Fibroblast of villous mesenchyme (primary cell): ENCODE measurements at places on chromosomes 13 and 19. TPM values are rescaled to one million over a fixed set of nuclear protein-coding genes. Genes with fewer than 3 reads are reported as not detected.

- DNase-seq, result no peak
Observed at GRCh38 chr13:105144020-105144419, 1391.4 kb downstream of the EFNB2 start.

DNA sequence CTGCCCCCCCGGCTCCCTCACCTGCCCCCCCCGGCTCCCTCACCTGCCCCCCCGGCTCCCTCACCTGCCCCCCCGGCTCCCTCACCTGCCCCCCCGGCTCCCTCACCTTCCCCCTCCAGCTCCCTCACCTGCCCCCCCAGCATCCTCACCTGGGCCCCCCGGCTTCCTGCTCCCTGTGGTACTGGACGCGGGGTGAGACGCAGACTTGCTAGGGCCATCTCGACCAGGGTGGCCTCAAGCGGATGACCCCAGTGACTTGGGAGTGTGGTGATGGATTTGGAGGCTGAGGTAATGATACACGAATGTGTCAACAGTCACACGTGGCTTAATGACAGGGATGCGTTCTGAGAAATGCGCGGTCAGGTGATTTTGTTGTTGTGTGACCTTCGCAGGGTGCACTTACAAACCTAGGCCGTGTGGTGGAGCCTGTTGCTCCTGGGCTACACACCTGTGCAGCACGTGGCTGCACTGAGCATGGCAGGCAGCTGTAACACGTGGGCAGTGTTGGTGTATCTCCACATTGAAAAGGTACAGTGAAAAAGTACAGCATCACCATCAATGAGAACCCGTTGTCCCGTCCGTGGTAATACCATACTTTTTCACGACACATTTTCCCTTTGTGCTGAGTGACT, 197.8 kb downstream of the TEX29 start:
- DNase-seq, result no peak

- DNase-seq, result no peak
Observed at GRCh38 chr13:95749545-95749944, 72.6 kb downstream of the DNAJC3 start.

DNA sequence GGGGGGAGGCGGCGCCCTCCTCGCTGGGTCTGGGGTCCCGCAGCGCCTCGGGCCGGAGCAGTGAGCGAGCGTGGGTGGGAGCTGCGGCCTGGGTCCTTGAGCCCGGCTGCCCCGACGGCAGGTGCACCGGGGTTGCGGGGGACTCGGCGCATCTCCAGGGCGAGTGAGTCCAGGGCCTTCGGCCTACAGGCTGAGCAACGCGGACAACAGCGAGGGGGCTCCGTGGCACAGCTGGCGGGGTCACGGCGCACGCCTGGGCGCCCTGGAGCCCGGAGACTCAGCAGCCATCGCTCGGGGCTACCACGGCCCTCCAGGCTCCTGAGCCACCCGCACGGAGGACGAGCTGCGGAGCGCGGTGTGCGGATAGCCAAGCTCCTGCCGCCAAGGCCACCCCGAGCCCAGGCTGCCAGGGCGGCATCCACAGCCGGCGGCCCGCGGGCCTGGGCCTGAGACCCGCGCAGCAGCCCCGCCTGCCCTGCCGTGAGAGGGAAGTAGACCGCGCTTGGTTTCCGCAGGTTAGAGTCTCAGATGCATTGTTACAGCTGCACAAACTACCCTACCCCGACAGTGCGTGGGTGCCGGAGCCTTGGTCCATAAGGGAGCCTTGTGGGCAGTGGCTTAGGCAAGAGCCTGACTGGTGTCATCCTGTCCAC, 253.9 kb upstream of the SGCG start:
- no peak for DNase-seq

DNA sequence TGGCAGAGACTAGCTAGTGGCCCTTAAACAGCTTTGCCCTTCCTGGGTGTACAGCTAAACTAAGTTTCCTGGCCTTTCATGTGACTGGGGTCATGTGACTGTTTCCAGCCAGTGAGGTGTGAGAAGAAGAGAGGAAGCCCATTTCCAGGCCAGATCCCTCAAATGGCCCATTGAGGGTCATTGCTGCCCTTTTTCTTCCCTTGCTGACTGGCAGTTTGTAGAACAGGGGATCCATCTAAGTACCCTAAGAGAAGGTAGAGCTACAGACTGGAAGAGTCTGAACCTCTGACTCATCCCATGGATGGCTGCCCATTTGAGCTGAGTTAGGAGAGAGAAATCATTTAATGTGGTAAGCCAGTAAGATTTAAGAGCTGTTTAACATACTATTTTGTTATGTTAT, 2.8 kb downstream of the SWSAP1 start:
- DNase-seq, result peak; percentile 85

- peak; percentile 37 for DNase-seq
Observed at GRCh38 chr13:39417643-39418042, 185.3 kb downstream of the LHFPL6 start.

- DNase-seq, result peak; percentile 75
Observed at GRCh38 chr13:25319771-25320170, 18.3 kb downstream of the NUP58 start.

- DNase-seq, result no peak
Observed at GRCh38 chr13:50370303-50370950, 355.2 kb downstream of the KCNRG start.

DNA sequence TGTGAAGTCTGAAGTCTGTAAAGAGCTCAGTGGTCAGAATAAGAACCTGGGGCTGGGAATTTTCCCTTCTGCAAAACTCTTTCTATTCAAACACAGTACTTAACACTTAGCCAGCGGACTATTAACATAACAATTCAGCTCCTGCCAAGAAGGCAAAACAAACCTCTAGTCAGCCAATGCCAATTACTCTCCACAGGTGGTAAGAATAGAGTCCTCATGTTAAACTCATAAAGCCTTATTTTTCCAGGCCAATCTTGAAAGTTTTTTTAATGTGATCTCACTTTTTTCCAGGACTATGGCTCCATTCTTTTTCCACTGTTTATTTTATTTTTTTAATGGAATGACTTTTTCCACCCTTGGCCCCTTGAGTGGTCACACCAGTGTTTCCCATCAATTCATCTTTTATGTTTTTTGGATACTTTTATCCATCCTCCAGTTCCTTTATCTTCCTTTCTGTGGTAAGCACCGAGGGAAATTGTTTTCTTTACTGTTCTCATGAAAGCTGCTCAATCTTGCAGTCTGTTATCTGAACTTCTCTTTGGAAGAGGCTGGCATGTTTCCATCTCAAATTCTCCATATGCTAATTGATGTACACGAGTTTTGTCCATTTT, 217.3 kb downstream of the LHFPL6 start:
- DNase-seq, result no peak

GRCh38 chr19:23665651-23666410, 21.2 kb downstream of the ZNF675 start:
- DNase-seq, result no peak

- peak; percentile 50 for DNase-seq
Observed at GRCh38 chr13:51663973-51664957, 80.0 kb downstream of the WDFY2 start.

- peak; percentile 99 for DNase-seq
Observed at GRCh38 chr19:58558623-58559274, 338 bp upstream of the UBE2M start.

DNA sequence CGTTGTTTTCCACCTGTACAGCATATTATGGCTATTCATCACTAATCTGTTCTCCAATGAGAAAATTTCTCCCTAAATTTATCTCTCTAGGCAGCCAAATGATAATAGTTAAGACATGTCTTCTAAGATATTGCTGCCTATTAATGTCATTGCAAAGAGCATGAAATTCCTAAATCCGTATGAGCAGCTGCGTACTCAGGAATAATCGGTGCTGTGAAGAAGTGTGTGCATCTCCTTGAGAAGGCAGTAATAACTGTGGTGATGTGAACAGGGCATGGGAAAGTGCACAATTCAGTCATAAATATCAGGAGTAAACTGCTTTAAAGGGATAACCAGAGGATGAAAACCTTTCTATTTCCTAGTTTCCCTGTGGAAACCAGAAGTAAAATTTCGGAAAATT, 112.2 kb downstream of the SLITRK5 start:
- no peak for DNase-seq

DNA sequence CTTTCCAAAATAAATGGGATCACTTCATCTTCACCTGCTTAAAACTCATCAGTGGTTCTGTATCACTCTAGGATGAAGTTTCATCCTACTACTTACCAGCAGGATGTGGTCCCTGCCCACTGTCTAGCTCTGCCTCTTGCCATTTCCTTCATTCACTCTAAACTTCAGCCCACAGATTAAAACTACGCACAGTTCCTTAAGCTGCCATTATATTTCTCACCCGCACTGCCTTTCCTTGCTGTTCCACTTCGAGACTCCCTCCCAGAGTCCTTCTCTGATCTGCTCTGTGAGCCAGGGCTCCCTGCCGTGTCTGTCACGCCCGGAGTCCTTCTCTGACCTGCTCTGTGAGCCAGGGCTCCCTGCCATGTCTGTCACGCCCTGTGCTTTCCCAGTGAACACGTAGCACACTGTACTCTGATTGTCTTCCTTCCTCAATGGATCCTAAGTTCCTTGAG, 52.0 kb upstream of the NPAS1 start:
- DNase-seq, result no peak

DNA sequence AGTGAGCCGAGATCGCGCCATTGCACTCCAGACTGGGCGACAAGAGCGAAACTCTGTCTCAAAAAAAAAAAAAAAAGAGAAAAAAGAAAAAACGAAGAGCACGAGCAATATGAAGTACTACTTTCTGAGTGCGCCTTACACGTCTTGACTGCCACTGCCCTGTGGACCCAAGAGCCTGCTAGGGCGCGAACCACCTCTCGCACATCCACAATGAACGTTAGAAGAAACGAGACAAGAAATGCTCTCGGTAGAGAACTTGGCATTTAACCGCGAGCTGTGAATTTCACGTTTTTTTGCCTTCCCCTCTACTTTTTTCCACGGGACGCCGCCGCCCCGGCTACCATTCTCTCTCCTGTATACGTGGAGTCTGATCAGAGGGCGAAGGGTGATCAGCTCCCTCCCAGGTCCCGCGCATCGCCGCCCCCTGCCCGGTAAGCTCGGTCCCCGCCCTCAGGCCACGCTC, 454 bp downstream of the TIMM44 start:
- DNase-seq, result peak; percentile 25

DNA sequence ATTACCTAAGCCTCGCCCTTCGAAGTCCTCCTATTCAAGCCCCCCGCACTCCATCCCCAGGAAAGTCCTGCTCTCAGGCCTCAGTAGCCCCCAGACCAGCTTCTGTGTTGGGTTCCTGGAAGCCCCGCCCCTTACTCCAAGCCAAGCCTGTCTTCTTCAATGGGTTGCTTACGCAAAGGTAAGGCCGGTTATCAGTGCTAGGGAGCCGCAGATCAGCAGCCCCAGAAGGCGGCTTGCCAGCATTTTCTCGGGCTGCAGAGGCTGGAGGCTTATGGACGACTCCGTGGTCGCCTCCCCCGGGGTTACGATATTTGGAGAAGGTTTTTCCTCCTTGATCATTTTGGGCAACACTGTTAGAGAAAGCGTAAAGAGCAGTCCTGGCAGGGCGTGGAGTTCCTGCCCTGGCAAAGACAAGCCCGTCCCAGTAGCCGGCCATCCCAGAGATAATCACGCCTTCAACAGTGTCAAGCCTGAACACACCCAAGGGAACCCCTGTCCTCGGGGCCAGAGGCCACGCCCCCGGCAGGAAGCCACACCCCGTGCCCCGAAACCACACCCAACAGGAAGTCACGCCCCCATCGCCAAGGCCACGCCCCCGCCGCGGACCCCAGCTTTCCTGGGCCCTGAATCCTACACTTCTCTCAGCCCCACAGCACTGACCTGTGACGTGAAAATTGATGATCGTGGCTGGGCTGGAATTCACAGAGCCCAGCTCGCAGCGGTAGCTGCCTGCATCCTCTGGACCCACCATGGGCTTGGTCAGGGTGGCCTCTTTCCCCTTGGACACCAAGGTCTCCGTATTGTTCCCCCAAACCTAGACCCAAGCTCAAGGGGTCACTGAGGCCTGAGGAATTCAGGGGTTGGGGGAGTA, 954 bp upstream of the RASIP1 start:
- DNase-seq, result no peak

- no peak for DNase-seq
Observed at GRCh38 chr13:35485424-35485823, 8.9 kb upstream of the MAB21L1 start.

GRCh38 chr13:73325723-73326558, 267.1 kb downstream of the KLF5 start:
- DNase-seq, result no peak

DNA sequence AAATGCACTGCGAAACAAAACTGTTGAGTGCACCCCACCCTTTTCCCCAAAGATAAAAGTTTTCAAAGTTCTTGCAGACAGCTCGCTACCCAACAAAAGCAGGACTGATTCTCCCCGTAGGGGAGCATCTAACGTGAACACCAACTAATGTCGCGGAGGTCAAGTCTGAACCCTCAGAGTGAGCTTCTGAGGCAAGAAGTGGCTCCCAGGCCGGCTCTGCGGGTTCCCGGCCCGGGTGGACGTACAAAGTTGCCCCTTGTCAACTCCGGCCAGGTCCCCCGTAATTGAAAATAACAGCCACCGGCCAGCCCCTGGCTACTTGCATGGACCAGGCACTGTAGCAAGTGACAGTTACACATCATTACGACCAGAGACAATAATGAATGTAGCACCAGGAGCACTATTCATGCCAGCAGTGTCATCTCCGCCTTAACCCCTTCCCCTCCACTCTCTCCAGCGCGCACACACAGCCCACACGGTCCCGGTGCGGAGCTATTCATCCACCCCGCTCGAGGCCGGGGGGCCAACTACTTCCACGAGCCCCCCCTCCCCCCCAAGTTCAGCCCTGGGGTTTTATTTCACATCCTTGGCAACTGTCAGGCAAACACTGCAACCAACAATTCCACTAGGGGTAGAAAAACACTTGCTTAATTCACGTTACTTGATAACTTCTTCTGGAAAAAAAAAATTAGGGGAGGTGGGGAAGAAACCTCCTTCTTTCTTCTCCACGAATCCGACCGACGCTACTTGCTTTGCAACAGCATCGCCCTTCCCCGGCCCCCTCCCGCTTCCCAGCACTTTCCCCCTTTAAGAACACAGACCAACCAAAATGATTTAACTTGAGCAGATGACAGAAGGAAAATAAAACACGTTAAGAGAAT, 1.2 kb downstream of the KLF12 start:
- DNase-seq, result peak; percentile 18

GRCh38 chr13:111559612-111560403, 239.4 kb downstream of the TEX29 start:
- no peak for DNase-seq

KLHL1 gene
- total RNA-seq, result not detected in 2 replicates

ZNF763 gene
- 0.32 and 0.86 TPM in 2 replicates for total RNA-seq

NHLRC3 gene
- 17.7 and 19.9 TPM in 2 replicates for total RNA-seq

PLPPR3 gene
- total RNA-seq, result under 0.01 and 0.86 TPM in 2 replicates

PDE4A gene
- 3.9 and 4.8 TPM in 2 replicates for total RNA-seq

HAUS5 gene
- 6.5 and 6.8 TPM in 2 replicates for total RNA-seq

AP1M2 gene
- 6.1 and 13.4 TPM in 2 replicates for total RNA-seq

UBE2M gene
- total RNA-seq, result 78.3 and 81.6 TPM in 2 replicates

CHST8 gene
- not detected in 2 replicates for total RNA-seq

LRRC4B gene
- under 0.01 TPM in 1 of 2 replicates, not detected in the other for total RNA-seq

JAK3 gene
- 6.1 and 7.8 TPM in 2 replicates for total RNA-seq

NXNL1 gene
- total RNA-seq, result not detected in 2 replicates
